ENCODE measurements at places on chromosomes 1 and 21.

GRCh38 chr1:109392037-109392787 lies 5.5 kb downstream of the SORT1 start:
- no peak for DNase-seq

- DNase-seq, result no peak
Observed at GRCh38 chr1:24216276-24217074, 29.4 kb upstream of the IFNLR1 start.

GRCh38 chr1:54309631-54310366 lies 96.4 kb downstream of the SSBP3 start:
- no peak for DNase-seq

DNA sequence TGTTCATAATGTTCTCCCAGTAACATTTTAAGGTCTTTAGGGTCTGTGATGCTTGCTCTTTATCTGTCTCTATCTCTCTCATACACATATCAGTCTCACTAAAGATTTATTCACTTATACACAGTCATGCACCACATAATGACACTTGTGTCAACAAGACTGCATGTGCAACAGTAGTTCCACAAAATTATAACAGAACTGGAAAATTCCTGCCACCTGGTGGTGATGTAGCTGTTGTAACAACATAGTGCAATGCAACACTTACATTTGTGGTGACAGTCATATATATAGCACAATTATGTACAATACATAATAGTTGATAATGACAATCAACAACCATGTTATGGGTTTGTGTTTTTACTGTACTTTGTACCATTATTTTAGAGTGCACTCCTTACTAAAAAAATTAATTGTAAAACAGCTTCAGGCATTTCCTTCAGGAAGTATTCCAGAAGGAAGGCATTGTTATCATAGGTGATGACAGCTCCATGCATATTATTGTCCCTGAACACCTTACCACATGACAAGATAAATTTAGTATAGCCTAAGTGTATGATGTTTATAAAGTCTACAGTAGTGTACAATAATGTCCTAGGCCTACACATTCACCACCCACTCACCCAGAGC lies 8.1 kb downstream of the TDRD5 start:
- DNase-seq, result no peak

GRCh38 chr1:7960165-7960564 lies 1.3 kb upstream of the PARK7 start:
- DNase-seq, result no peak

DNA sequence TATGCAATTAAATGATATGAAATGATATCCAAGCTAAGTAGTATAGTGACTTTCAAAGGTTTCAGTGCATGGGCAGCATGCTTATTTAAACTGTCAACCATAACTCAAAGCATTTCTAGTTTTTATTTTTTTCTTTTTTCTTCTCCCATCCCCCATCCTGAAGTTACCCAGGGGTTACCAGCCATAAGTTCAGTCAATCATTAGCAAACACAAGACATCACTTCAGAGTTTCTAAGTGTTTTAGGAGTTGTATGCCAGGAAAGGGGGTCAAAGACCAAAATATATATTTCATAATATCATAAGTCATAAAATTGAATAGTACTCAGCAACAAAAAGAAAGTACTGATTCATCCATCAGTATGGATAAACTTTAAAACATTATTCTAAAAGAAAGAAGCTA lies 28.7 kb downstream of the DHX9 start:
- no peak for DNase-seq

DNA sequence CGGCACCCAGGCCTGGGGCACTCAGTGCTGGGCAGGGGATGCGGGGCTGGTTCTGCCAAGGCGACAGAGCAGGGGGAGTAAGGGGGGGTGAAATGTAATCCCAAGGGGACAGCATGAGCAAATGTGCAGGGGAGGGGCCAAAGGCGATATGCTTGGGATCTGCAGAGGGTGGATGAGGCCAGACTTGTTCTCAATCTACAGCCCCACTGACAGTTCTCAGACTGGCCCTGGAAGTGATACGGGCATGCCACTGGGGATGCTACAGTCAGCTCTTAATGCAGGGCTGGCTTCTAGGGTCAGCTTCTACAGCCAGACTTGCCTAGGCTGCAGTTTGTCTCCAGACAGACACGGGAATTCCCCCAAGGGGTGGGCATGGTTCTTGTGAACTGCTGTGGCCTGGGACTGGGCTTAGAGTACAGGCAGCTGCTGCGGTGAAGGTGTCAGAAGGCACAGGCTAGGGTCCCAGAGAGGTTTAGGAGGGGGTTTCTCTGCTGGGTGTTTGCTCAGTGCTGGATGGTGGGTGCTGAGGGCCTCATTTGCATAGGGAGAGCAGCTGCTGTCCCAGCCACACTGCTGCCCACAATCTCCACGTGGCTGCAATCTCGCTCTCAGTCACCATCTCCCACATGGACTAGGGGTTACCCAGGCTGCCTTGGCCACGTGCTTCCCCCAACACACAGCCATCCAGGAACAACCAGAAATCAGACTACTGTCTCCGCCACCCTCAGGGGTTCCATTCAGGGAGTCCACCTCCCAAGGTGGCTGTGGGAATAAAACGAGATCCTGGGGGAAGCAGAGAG lies 190.1 kb downstream of the HIVEP3 start:
- no peak for DNase-seq

DNA sequence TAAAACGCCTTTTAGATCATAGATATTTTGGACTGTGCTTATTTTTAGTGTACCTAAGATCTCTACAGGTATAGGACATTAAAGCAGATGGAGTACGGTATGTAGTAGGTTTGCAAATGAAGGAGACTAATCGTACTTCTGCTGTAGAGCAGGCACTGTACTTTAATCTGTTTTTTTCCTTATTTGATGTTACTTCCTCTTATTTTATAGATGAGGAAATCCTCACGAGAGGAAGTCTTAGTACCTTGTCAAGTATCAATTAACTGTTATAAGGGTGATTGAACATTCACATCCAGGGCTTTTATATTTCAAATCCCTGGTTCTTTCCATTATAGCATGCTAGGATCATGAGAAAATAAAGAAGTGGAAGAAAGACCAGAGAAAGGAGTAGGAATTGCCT lies 41.1 kb downstream of the CACHD1 start:
- no peak for DNase-seq

GRCh38 chr1:183165456-183165855 lies 20.6 kb upstream of the LAMC2 start:
- DNase-seq, result no peak

- DNase-seq, result no peak
Observed at GRCh38 chr21:34583926-34584563, 30.9 kb downstream of the RCAN1 start.

All from vagina (tissue), 2 donors.